PC-3 (cell line): ENCODE measurements at places on chromosomes 7 and 10. TPM values are rescaled to one million over a fixed set of nuclear protein-coding genes. Genes with fewer than 3 reads are reported as not detected.

DNA sequence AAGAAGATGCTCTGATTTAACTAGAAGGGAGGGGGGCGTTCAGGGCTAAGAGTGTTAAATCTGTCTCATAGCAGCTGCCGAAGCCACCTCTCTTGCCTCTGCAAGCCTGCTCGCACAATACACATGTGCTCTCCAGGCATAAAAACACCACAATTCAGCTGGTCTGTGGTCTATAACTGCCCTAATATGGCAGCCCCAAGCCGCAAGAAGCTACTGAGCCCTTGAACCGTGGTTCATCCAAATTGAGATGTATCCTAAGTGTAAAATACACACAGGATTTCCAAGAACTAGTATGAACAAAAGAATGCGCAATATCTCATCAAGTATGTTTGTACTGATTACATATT lies 70.8 kb upstream of the FGFR2 start:
- no peak for DNase-seq

The NUDT13 gene
- 1.1 and 1.8 TPM in 2 replicates for total RNA-seq

DNA sequence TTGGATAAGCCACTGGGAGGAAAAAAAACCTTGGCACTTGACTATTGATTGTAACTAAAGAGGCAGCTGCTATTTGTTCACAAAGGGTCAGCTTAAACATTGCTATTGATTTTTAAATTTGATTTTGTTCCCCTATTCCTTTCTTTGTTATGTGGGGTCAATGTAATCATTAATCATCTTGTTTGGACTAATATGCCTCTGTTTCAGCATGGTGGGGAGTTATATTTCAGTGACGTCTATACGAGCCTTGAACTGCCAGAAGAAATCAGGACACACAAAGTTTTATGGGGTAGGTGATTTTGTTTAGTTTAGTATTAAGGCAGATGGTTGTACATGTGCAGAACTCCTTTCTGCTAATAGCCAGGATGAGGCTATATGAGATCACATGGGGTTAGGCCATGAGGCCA lies 7.5 kb downstream of the AS3MT start:
- DNase-seq, result no peak

DNA sequence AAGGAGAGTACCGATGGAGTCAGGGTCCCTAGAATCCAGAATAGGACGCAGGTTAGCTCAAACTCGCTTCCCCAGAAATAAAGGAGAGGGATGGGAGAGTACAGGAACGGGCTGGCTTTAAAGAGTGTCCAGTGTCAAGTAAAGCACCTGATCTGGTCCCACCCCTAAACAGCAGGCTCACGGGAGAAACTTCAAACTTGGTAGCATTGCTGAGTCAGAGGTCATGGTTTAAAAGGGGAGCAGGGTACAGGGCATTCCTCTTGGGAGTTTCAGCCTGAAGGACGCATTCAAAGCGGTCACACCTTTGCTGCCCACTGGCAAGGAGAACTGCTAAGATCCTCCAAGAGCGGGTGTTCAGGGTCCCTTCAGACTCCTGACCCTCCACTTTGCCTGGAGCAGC lies 140.7 kb downstream of the GLI3 start:
- no peak for DNase-seq

DNA sequence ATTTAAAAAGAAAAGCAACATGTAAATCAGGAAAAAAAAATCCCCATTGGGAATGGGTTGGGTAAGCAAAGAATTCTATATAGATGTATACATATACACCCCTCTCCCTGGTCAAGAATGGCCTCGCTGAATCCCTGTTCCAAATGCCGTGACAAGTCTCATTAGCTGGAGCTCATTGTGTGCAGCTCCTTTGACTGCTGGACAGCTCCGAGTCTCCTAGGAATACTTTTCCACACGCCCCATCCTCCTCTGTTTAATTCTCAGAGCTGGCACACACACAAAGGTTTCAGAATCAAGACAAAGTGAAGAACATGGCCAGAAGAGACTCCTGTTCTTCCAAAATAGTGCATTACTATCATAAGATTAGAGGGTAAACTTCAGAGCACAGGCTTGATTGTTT lies 130.9 kb upstream of the MKLN1 start:
- no peak for DNase-seq

DNA sequence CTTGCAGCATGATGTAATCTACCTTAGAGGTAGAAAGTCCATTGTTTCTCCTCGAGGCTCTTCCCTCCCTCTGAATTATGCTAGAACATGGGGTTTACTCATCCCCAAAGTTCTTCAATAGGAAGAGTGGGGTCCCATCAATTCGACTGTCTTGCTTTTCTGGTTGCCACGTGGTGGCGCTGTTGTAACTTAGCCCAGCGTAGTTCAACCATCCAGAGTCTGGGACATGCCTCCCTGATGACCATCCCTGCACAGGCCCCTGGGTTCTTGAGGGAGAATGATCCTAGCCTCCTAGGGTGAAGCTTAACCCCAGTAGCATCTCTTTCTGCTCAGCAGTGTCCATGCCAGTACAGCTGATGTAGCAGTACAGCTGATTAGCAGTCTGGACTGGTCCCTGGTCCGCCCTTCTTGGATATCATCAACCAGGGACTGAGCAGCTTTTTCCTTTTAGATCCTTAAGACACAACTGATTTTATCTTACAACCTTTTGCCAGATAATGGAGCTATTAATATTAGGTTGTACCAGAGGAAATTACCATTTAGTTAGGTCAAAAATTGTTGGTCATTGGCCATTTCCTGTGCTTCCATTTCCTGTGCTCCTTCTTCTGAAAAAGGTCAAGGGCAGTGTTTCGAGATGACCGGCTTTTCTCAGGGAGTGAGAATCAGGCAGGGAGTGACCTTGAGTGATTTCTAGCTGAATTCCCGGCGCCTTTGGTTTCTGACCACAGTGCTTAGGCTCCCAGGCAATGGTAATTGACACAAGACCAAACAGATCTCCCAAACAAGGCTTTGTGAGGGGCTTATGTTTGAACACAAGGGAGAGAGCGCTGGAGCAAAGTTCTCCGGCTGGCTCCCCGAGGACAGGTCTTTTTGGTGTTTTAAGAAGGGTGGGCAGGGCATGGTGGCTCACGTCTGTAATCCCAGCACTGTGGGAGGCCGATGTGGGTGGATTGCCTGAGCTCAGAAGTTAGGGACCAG lies 65.4 kb downstream of the TACC2 start:
- peak; percentile 67 for DNase-seq

The EGR2 gene
- 2.7 and 2.8 TPM in 2 replicates for total RNA-seq

The STK32C gene
- 28.3 and 34.7 TPM in 2 replicates for total RNA-seq

DNA sequence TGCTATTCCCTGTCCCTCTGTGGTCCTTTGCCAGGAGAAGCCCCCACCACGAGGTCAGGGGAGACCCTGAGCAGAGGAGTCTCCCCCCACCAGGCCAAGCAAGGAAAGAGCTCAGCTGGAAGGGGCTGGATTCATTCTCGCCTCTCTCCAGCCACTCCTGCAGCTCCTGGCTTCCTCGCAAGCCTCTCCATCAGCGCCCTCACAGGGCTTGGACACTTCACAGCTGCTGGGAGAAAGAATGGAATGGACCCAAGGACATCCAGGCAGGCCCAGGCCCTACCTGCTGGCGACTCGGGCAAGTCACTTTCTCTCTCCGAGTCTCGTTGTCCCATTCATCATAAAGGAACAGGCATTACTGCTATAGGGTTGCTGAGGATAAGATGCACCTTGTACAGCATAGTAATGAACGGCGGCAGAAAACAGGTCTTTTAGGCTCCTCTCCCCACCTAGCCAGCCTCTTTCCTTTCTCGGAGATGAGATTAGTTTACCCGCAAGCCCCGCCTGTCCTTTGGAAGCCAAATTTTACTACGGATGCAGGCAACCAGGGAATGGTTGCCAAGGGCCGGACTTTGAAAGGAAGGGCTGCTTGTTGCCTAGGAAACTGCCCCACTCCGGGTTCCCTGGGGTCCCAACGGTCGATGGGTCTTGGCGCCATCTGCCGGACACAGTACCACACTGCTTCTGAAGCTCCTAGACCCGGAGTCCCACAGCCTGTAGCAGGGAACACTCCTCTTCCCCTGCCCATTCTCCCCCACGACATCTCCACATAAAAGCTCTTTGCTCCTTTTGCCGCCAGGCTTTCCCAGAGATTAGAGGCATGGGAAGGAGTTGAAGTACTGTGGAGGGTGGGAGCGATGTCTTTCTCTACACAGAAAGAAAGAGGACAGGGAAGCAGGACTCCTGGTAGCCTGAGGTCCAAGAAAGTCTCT lies 22.3 kb downstream of the IMPDH1 start:
- DNase-seq, result peak; percentile 80

The COL28A1 gene
- total RNA-seq, result 0.26 TPM in 1 of 2 replicates, not detected in the other

DNA sequence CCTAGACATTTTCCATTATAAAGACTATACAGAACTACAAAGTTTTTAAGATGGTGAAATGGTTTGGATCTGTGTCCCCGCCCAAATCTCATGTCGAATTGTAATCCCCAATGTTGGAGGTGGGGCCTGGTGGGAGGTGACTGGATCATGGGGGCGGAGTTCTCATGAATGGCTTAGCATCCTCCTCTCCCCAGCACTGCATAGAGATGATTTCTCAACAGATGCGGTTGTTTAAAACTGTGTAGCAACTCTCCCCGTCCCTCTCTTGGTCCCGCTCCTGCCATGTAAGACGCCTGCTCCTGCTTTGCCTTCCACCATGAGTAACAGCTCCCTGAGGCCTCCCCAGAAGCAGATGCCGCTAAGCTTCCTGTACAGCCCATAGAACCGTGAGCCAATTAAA lies 1.6 kb downstream of the FAM133B start:
- no peak for DNase-seq
